Endodermal cell (in vitro differentiated cells): ENCODE measurements at places on chromosomes 3 and 15.

DNA sequence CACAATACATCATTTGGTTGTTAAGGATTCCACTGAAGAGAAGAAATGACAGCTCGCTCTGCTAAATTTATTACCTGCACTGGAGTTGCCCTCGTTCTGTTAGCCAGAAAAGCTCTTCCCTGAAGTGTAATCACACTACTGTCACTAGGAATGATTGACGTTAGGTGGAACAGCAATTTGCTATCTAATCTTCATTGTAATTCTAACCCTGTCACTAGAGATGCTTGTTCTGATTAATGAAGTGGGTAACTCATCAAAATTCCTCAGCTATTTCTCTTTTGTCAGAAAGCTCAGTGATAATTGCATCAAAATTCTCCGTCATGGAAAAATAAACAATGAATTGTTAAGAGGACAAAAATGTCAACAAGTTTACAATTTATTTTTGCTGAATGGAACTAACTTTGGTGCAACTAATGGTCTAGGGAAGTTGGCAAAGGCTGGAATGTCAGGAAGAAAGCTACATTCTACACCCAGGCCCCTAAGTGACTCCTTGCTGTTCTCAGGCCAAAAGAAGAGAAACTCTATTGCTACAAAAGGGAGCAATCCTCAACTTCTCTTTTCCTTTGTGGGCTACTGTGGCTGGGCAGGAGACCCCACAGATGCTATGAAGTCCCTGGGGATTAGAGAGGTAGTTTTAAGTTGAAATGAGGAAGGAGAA lies 34.1 kb downstream of the CCDC191 start:
- no peak for DNase-seq

DNA sequence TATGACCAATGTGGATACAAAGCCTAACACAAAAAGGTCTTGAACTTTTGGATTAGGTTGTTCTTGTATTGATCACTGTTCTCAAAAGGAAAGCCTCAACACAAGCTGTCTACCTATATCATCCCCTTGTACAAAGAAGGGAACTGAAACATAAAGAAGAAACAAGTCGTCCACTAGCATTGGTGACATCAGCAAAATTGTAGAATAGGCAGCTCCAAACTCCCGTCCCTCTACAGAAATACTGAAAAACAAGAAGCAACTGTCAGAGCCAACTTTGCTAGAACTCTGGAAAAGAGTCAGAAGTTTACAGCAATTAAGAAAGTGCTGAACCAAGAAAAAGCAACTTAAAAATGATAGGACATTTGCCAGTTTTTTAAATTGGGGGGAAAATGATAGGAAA lies 7.5 kb upstream of the NR1I2 start:
- DNase-seq = no peak

GRCh38 chr3:181718987-181719911 lies 7.5 kb downstream of the SOX2 start:
- no peak for DNase-seq

DNA sequence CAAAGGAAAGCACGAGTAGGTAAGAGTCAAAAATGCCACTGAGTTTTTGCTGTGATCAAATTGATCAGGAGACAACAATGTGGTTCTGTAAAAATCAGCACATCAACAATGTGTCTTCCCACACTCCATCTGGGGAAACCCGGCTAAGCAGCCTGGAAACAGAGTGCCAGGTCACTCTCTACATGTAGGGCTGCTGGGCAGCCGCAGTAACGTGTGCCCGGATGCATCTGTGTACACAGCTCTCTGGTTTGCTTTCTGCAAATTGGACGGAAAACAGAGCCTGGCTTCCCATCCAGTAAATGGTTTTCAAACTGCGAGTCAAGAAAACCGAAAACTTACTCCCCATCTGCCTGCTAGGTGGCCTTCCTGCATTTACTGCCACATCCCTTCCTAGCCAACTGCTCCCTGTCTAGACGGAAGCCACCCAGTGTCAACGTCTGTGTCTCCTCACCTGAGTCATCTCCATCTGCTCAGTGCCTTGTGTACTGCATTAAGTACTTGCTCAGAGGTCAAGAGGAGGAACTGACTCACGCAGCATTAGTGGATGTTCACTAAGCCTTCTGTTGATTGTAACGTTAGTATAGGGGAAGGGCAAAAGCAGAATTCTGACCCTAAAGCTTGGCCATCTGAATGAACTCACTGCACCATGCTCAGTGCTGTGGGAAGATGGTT lies 124.1 kb downstream of the TJP1 start:
- no peak for DNase-seq

- no peak for DNase-seq
These were observed 355.3 kb upstream of the ZNF385D start for GRCh38 chr3:22106213-22106896.

- DNase-seq = no peak
These were observed 16.3 kb downstream of the B3GNT5 start for GRCh38 chr3:183269345-183269744.

DNA sequence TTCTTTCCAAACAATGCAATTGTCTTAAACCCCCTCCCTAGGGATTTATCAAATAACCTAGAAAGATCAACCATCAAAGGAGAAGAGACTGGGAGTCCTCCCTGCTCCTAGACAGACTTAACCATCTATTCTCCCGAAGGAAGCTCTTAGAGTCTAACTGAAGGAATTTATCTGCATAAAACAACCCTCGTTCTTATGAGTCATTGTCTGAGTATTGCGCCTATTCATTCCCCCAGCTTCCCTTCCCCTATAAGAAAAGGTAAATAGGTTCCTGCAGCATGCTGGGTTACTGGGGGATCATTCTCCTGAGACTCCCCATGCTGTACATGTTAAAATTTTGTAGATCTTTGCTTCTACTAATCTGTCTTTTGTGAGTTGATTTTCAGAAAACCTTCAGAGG lies 412.7 kb downstream of the OCA2 start:
- DNase-seq = peak; percentile 33

DNA sequence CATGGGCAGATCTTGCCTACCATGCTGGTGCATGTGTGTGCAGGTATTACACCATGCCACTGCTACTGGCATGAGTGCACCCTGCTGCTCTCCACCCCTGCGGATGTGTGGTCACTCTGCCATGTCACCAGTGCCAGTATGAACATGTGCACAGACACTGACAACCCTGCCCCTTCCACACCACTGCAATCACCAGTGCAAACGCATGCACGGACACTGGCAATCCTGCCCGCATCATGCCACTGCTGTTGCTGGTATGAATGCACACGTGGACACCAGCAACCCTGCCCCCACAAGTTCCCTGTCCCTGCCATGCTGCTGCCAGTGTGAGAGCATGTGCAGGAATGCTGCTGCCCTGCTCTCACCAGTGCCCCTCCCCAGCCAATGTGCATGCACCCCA lies 24.8 kb upstream of the TUBGCP5 start:
- DNase-seq = no peak

DNA sequence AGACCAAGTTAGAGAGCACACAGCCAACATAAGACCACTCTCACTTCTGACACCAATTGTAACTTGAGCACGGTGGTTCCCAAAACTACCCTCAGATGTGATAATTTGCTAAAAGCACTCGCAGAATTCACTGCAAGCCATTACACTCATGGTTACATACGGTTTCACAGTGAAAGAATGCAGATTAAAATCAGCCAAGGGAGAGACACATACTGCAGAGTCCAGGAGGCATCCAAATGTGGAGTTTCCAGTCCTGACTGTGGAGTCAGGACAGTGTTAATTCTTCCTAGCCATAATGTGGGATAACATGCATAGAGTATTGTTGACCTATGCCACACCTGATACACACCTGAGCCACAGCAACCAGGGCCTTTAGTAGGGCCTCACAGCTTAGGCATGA lies 956.4 kb downstream of the NTRK3 start:
- DNase-seq = no peak

GRCh38 chr3:138881233-138881632 lies 46.5 kb upstream of the PIK3CB start:
- DNase-seq = no peak

GRCh38 chr3:194505791-194506415 lies 19.1 kb upstream of the ATP13A3 start:
- no peak for DNase-seq

GRCh38 chr3:170740726-170741591 lies 129.0 kb downstream of the RPL22L1 start:
- DNase-seq = no peak

- no peak for DNase-seq
These were observed 15.7 kb upstream of the DPPA4 start for GRCh38 chr3:109353057-109353456.
